ENCODE measurements at places on chromosomes 12 and 14.

DNA sequence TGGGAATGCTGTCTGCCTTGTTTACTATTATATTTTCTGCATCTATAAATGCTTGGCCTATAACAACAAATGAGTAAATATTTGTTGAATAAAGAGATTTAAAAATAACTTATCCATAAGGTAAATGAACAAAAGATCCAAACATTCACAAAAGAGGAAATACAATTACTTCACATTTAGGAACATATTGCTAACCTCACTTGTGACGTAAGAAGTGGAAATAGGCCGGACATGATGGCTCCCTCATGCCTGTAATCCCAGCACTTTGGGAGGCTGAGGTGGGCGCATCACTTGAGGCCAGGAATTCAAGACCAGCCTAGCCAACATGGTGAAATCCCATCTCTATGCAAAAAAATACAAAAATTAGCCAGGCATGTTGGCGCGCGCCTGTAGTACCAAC, 25.7 kb upstream of the CKAP4 start:
- no peak for DNase-seq

GRCh38 chr12:52543985-52544883, 8.7 kb downstream of the KRT71 start:
- no peak for DNase-seq

- DNase-seq = no peak
Observed at GRCh38 chr14:72850360-72850759, 43.5 kb downstream of the DPF3 start.

DNA sequence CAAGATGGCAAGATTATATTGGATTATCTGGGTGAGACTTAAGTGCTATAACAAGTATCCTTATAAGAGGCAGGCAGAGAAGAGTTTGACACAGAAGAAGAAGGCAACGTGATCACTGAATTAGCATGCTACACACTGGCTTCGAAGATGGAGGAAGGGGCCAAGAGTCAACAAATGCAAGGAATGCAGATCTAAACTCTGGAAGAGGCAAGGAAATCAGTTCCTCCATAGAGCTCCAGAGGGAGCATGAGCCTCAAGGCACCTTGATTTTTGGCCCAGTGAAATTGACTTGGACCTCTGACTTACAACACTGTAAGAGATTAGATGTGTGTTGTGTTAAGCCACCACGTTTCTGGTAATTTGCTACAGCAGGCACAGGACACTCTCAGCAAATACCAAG, 536.4 kb upstream of the SEL1L start:
- DNase-seq = no peak

GRCh38 chr12:22792138-22792537, 167.2 kb downstream of the ETNK1 start:
- no peak for DNase-seq

GRCh38 chr12:130456375-130457199, 118.9 kb downstream of the PIWIL1 start:
- no peak for DNase-seq

All from stimulated activated CD8-positive, alpha-beta memory T cell treated with anti-CD3 and anti-CD28 coated beads, Interleukin-15, amount 100 ng/mL, for 4 hours (primary cell).